Activated naive CD4-positive, alpha-beta T cell treated with anti-CD3 and anti-CD28 coated beads, Interleukin-2, amount 50 U/mL, for 16 hours (primary cell): ENCODE measurements at places on chromosomes 12 and 14.

DNA sequence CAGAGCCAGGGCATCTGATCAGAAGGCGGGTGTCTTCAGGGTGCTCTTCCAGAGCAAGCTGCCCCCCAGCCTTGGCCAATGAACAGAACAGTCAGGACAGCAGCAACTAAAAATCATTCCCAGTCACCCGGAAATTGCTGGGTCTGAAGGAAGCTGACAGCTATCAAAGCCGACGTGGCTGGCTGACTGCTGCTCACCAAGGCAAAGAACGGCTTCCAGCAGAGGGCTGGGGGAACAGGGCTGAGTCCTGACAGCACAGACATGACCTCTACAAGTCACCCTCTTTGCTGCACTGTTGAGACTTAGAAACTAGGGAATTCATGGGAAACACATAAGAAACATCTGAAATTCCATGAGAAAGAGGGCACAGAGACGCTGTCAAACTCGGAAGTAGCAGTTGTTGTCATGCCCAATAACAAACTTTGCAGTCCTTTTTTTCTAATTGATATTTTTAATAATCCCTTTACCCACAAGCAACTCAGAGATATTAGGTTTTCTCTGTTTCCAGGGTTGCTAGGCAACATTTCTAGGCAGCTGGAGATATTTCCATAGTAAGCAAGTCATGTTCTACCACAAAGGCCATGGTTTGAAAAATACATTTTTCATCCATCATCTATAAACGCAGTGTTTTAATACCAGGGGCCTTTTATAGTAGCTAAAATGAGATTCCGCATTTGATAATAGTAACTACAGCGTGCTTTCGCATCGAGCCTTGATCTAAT lies 365.2 kb downstream of the SEC23A start:
- DNase-seq = no peak

DNA sequence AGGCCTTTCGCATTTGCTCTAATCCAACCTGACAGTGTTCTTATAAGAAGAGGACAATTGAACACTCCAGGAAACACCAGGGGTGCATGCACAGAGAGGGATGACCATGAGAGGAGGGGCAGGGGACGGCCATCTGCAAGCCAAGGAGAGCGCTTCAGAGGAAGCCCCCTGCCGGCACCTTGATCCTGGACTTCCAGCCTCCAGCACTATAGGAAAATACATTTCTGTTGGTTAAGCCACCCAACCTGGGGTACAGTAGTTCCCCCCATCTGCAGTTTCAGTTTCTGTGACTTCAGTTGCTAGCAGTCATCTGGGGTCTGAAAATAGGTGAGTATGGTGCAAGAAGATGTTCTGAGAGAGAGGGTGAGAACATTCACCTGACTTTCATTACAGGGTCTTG lies 64.7 kb downstream of the CLMN start:
- DNase-seq = no peak

GRCh38 chr12:85301051-85301450 lies 21.0 kb downstream of the ALX1 start:
- no peak for DNase-seq

DNA sequence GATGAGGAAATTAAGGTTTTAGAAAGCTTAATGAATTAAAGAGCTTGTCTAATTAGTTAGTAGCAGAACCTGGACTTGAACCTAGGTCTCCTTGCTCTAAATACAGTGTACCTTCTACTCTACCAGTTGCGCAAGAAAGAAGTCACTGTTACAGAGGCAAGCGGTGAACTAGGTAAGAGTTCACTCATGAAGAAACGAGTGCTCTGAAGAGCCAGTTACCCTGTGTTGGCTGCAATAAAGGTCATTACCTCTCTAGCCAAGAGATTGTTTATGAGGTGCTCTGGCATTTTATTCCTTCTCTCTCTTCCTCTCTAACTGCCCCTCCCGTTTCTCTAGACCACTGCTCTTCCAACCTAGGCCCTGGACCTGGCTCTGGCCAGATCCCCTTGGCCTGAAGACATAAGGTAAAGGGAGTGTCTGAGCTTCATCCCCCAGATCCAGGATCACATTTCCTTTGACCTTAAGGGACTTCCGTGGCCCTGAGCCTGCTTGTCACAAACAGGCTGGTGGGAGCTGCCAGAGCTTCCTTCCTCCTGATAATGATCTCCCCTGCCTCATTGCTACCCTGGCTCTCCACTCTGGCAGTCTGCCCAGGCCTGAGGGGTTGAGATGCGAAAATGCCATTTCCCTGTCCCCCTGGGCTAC lies 1.9 kb downstream of the RNASE7 start:
- no peak for DNase-seq
